Tongue (tissue), 3 donors: ENCODE measurements at places on chromosomes 4 and X. TPM values are rescaled to one million over a fixed set of nuclear protein-coding genes. Genes with fewer than 3 reads are reported as not detected.

RHOH gene
- total RNA-seq: 0.62 TPM

SSX4 gene
- not detected for total RNA-seq

TMEM31 gene
- total RNA-seq: not detected

IL3RA gene
- 10.7 TPM for total RNA-seq

ADH1B gene
- total RNA-seq: 12.5 TPM

ASMT gene
- total RNA-seq: not detected

LGI2 gene
- total RNA-seq: 16.9 TPM

VCX3A gene
- not detected for total RNA-seq

ATP6AP1 gene
- total RNA-seq: 81.8 TPM

SH2D1A gene
- total RNA-seq: 0.41 TPM

TADA2B gene
- 27.4 TPM for total RNA-seq

CLOCK gene
- 25.5 TPM for total RNA-seq

ITM2A gene
- total RNA-seq: 333 TPM

PDGFC gene
- total RNA-seq: 25.8 TPM

CD40LG gene
- not detected for total RNA-seq

NUDT11 gene
- 6.2 TPM for total RNA-seq

PNMA6F gene
- not detected for total RNA-seq

FGFR3 gene
- 68.0 TPM for total RNA-seq

TEX11 gene
- not detected for total RNA-seq

PCDH18 gene
- total RNA-seq: 95.8 TPM

ARSD gene
- total RNA-seq: 13.5 TPM

DCX gene
- total RNA-seq: 20.8 TPM

CENPC gene
- 46.2 TPM for total RNA-seq

DDX53 gene
- not detected for total RNA-seq

NR3C2 gene
- total RNA-seq: 35.4 TPM

NHS gene
- total RNA-seq: 3.5 TPM

PPAT gene
- total RNA-seq: 11.6 TPM

CSAG3 gene
- not detected for total RNA-seq

EDA gene
- total RNA-seq: 21.2 TPM

TMPRSS11B gene
- 84.9 TPM for total RNA-seq

MAGEA2 gene
- not detected for total RNA-seq

CLNK gene
- total RNA-seq: not detected

LRP2BP gene
- 7.6 TPM for total RNA-seq

CXCL3 gene
- 1.4 TPM for total RNA-seq

DRP2 gene
- total RNA-seq: 2.1 TPM

LUZP4 gene
- not detected for total RNA-seq

DCAF8L2 gene
- total RNA-seq: not detected

UGT2B15 gene
- not detected for total RNA-seq

ZNF711 gene
- 34.5 TPM for total RNA-seq

ARHGAP4 gene
- 19.6 TPM for total RNA-seq

REST gene
- 56.1 TPM for total RNA-seq

SOWAHB gene
- total RNA-seq: 0.82 TPM

SLIT2 gene
- total RNA-seq: 16.3 TPM

MSN gene
- 101 TPM for total RNA-seq

ANK2 gene
- total RNA-seq: 371 TPM

LONRF3 gene
- total RNA-seq: 9.5 TPM

HSD17B10 gene
- total RNA-seq: 43.4 TPM
